ENCODE measurements at places on chromosomes 2 and 18. TPM values are rescaled to one million over a fixed set of nuclear protein-coding genes. Genes with fewer than 3 reads are reported as not detected.

The ATP6V1C2 gene
- 0.82 TPM for polyA plus RNA-seq

The OR6B2 gene
- not detected for polyA plus RNA-seq

The IL18RAP gene
- polyA plus RNA-seq = 5.9 TPM

The TMEM200C gene
- polyA plus RNA-seq = 0.01 TPM

The AQP12B gene
- 0.03 TPM for polyA plus RNA-seq

The COL5A2 gene
- polyA plus RNA-seq = 8.0 TPM

The SPATA3 gene
- polyA plus RNA-seq = not detected

The PSMG2 gene
- polyA plus RNA-seq = 116 TPM

The SMYD1 gene
- polyA plus RNA-seq = 0.06 TPM

The PIEZO2 gene
- 1.3 TPM for polyA plus RNA-seq

The VWA3B gene
- polyA plus RNA-seq = 0.29 TPM

The TMEM214 gene
- 48.7 TPM for polyA plus RNA-seq

The RNF125 gene
- polyA plus RNA-seq = 9.2 TPM

The NLRC4 gene
- 2.3 TPM for polyA plus RNA-seq

The PLCL1 gene
- polyA plus RNA-seq = 2.3 TPM

The MOCOS gene
- polyA plus RNA-seq = 2.3 TPM

The EMX1 gene
- polyA plus RNA-seq = 0.45 TPM

The LHCGR gene
- 0.61 TPM for polyA plus RNA-seq

The ABCA12 gene
- polyA plus RNA-seq = not detected

The STAT4 gene
- 0.90 TPM for polyA plus RNA-seq

The COBLL1 gene
- 28.2 TPM for polyA plus RNA-seq

The ADD2 gene
- 1.0 TPM for polyA plus RNA-seq

The MSTN gene
- polyA plus RNA-seq = 0.10 TPM

The SNED1 gene
- polyA plus RNA-seq = 3.3 TPM

The TUBA4B gene
- not detected for polyA plus RNA-seq

The SNORC gene
- polyA plus RNA-seq = 0.34 TPM

The NEB gene
- 1.0 TPM for polyA plus RNA-seq

The M1AP gene
- polyA plus RNA-seq = 0.48 TPM

The UCN gene
- polyA plus RNA-seq = 1.7 TPM

The KCNG3 gene
- polyA plus RNA-seq = 0.05 TPM

The EDAR gene
- 0.03 TPM for polyA plus RNA-seq

The RGPD4 gene
- not detected for polyA plus RNA-seq

The ARHGAP28 gene
- polyA plus RNA-seq = 2.5 TPM

The C1GALT1C1L gene
- 2.5 TPM for polyA plus RNA-seq

The AGFG1 gene
- polyA plus RNA-seq = 68.2 TPM

The CDKL4 gene
- polyA plus RNA-seq = not detected

The UGT1A8 gene
- polyA plus RNA-seq = not detected

The KIAA2012 gene
- 0.01 TPM for polyA plus RNA-seq

All from adipose tissue (tissue), 3 donors.